ENCODE measurements at places on chromosomes 16 and 17.

- DNase-seq: no peak
Observed at GRCh38 chr17:75447951-75448856, 8.2 kb upstream of the TMEM94 start.

- DNase-seq: peak; percentile 41
Observed at GRCh38 chr17:6910987-6911603, 79.6 kb upstream of the TEKT1 start.

GRCh38 chr16:57818377-57819064, 16.2 kb upstream of the KIFC3 start:
- DNase-seq: no peak

GRCh38 chr16:50282010-50282538, 15.7 kb downstream of the ADCY7 start:
- DNase-seq: peak; percentile 70

GRCh38 chr17:39949028-39949427, 13.8 kb upstream of the GSDMA start:
- DNase-seq: no peak

DNA sequence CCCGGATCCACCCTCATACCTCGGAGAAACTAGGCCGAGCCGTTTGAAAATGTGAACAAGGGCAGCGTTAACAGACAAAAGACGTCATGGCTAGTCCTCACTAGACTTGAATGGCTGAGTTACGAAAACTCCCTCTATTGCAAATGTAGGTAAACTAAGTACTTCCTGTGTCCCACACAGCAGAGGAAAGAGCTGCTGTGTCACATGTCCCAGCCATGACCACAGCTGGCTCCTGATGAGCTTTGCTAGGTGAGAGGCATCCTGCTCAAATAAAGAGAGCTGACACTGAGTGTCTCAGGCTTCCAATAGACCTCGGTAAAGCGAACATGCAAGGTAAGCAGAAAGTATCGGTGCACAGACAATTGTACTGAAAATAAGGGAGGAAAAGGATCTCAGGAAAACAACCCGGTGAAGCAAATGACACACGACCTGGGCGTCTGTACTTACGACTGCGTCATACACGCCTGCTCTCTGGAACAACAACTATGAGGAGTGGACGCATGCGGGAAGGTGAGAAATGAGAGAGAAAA, 26.0 kb downstream of the TMEM204 start:
- DNase-seq: no peak

- DNase-seq: no peak
Observed at GRCh38 chr17:81955756-81956544, 5.0 kb downstream of the NOTUM start.

- no peak for DNase-seq
Observed at GRCh38 chr16:49854188-49854795, 1.6 kb downstream of the ZNF423 start.

- DNase-seq: peak; percentile 69
Observed at GRCh38 chr16:10812312-10813098, 6.1 kb downstream of the TVP23A start.

GRCh38 chr17:21532763-21533385, 156.7 kb downstream of the KCNJ12 start:
- peak; percentile 58 for DNase-seq

DNA sequence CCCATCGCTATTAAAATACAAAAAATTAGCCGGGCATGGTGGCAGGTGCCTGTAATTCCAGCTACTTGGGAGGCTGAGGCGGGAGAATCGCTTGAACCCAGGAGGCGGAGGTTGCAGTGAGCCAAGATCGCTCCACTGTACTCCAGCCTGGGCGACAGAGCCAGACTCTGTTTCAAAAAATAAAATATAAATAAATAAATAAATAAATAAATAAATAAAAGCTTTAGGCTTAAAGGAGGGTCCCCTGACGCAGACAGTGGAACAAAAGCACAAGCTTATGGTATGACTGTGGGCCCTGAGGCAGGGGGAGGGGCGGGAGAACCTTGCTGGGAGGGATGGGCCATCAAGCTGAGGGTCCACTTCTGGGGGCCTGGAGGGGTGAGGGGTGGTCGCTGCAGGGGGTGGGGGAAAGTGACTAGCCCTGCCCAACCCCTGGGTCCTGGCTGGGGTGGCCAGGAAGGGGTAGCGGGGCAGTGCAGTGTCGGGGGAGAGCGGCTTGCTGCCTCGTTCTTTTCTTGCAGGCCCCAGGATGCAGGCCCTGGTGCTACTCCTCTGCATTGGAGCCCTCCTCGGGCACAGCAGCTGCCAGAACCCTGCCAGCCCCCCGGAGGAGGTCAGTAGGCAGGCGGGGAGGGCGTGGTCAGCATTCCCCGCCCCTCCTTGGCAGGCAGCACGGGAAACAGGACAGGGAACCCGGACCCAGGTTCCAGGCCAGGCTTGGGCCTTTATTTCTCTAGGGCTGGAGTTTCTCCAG, 4.7 kb downstream of the SERPINF1 start:
- no peak for DNase-seq

GRCh38 chr17:73058022-73058421, 34.5 kb downstream of the SLC39A11 start:
- no peak for DNase-seq

GRCh38 chr17:82153295-82153691, 55.3 kb upstream of the FASN start:
- DNase-seq: no peak

- peak; percentile 95 for DNase-seq
Observed at GRCh38 chr16:79316004-79316458, 284.5 kb downstream of the MAF start.

GRCh38 chr17:46756081-46756735, 62.3 kb downstream of the WNT3 start:
- no peak for DNase-seq

GRCh38 chr16:11020388-11020787, 76.0 kb downstream of the CLEC16A start:
- no peak for DNase-seq

- no peak for DNase-seq
Observed at GRCh38 chr16:72198021-72198711, 26.2 kb upstream of the PMFBP1 start.

DNA sequence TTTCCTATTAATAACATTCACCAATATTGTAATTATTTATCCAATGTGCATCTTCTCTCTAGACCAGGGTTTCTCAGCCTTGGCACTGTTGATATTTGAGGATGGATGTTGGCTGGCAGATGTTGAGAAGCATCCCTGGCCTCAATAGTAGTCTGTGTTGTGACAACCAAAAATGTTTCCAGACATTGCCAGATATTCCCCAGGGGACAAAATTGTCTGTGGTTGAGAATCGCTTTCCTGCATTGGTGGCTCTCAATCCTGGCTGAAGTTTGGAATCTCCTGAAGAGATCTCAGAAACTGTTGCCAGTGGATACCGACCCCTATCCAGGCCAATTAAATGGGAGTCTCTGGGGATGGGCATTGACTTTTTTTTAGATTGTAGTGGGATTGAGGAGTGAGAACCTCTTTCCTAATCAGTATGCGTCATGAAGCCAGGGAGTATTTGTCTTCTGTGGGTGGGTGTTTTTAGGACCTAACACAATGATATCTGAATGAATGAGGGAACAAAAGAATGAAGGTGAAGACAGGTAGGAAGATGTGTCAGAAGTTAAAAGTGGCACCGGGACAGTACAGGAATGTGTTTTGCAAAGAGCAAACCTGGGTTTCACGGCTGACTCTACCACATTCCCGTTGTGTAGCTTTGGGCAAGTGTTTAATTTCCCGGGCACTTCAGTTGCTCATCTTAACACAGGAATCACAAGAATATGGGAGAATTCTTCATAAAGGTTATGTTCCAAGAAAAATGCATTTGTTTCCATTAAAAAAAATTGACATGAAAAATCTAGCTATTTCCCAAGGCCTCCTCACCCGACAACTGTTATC, 24.3 kb downstream of the HSD17B2 start:
- DNase-seq: no peak

- peak; percentile 96 for DNase-seq
Observed at GRCh38 chr17:75261336-75262111, at the start of the genes GGA3 and MRPS7. GGA3 (minus strand) TSS chr17:75261606; CDS start chr17:75261587, 19 bp downstream. MRPS7 (plus strand) TSS chr17:75261879; CDS start chr17:75261901, 22 bp downstream.

GRCh38 chr16:77062878-77063675, 127.9 kb upstream of the MON1B start:
- no peak for DNase-seq

- DNase-seq: no peak
Observed at GRCh38 chr17:82664701-82665182, 16.5 kb upstream of the WDR45B start.

- no peak for DNase-seq
Observed at GRCh38 chr16:27550582-27550920, 607 bp downstream of the KATNIP start.

DNA sequence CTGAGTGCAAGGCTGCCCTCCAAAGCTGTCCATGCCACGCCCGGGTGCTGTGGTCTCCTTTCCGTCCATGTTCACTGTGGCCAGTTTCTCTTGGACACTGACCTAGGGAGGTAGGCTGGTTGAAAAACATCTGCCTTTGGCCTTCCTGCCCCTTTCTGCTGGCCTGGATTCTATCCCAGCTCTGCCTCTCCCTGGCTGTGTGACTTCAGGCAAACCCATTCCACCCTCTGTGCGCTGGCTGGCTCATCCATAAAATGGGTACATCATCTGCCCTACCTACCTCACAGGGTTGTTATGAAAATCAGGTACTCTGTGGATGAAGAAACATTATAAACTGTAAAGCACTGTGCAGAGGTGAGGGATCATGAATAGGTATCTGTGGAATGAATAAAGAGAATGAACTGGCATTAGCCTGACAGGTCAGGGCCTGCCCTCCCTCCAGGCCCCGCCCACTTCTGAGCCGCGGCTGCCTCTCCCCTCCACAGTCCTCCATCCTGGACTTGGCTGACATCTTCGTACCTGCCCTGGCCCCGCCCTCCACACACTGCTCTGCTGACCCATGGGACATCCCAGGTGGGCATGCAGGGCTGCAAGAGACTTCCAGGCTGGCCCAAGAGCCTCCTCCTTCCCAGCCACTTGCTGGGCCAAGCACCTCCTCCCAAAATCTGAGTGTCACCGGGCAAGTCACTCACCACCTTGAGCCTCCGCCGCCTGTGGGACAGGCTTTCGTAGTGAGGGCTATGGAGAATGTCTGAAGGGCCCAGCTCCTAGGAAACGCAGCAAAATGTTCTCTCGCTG, 7.0 kb upstream of the SPATA20 start:
- no peak for DNase-seq

- no peak for DNase-seq
Observed at GRCh38 chr16:265711-266110, 10.0 kb downstream of the RGS11 start.

DNA sequence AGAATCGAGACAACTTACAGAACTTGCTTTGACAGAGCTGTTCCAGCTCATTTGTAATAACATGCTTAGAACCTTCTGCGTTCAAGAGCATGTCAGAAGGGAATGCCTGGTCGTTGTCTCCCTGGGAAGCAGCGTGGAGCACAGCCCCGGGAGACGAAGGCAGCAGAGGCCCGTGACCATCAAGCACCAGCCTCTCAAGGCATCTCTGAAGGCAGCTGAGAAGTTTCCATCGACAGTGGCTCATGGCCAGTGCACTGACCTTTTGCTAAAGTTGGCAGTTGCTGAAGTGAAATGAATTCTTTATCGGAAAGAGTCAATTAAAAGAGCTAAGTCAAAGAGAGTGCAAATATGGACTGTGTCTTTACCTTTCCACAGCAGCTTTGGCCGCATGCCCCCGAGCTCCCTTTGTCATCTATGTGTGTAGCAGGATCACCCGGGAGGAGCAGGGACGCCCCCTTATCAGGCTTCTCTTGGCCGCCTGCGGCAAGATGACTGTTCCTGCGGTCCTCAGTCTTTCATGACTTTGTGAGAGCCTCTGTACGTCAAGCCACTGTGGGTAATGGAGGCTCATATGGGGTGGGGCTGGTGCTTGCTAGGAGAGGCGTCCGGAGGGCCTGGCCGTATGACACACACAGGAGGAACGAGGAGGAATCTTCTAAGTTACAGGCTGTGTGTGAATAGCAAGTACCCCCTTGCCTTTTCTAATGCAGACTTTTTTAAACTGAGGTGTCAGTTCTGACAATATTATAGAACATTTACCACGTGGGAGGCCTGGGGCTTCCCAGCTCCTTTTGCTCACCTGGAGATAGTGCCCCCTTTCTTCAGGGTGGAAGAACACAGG, 54.2 kb downstream of the LDHD start:
- DNase-seq: no peak

- no peak for DNase-seq
Observed at GRCh38 chr17:53516636-53517035, 306.1 kb upstream of the KIF2B start.

DNA sequence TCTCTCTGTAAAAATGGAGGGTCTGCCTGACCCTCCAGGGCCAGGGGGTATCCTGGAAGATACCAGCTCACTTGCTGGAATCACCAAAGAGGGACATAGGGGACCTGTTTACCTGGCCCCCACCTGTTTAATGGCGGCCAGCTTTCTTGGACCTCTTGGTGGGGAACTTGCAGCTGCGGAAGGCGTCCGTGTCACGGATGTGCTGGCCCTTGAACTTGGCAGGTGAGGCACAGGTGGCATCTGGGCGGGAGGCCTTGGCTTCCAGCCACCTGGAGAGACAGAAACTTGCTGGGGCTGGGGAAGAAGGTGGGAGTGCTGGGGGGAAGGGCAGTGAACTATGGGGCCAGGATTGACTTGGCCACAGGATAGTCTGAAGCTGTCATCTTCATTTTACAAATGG, 3.5 kb downstream of the CHAD start:
- DNase-seq: no peak

- DNase-seq: peak; percentile 18
Observed at GRCh38 chr17:60077672-60078519, 825 bp downstream of the HEATR6 start.

DNA sequence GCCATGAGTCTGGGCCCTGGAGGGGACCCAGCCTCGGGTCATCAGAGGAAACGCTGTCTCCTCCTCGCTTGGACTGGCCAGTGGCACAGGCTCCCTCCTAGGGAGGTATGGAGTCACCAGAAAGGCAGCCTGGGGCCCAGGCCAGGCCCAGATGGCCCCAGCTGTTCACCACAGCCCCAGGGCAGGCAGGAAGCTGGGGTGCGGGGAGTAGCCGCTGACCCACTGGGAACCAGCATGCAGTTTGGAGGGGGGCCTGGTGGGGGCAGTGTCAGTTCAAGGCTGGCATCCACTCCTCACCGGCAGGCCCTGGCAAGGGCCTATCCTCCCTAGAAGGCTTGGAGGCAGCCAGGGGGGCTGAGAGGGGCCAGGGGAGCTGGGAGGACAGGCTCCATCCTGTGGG, 48.8 kb downstream of the SDK2 start:
- no peak for DNase-seq

- DNase-seq: no peak
Observed at GRCh38 chr16:23859713-23860269, 24.0 kb downstream of the PRKCB start.

Data from activated CD4-positive, alpha-beta T cell treated with anti-CD3 and anti-CD28 coated beads, Interleukin-2, Interleukin-4, amounts not matched to agents 100 ng/mL and 50 ng/mL, durations not matched to agents 16 hours and 8 hours (primary cell).